ENCODE measurements at places on chromosomes 5 and 9.

- peak overlapping the region; percentile 41 for H3K4me3 ChIP-seq
- no peaks in the 10 kb centered on the region for H3K36me3 ChIP-seq
- peaks cover 23% of the 10 kb centered on the region for H3K4me1 ChIP-seq
- peak; percentile 38 for DNase-seq
Observed at GRCh38 chr5:80754900-80755299, 100.1 kb upstream of the DHFR start.

- no peak overlapping the region for H3K4me3 ChIP-seq
- H3K36me3 ChIP-seq: no peaks in the 10 kb centered on the region
- no peaks in the 10 kb centered on the region for H3K27me3 ChIP-seq
Observed at GRCh38 chr9:88694625-88695024, 159.6 kb downstream of the NXNL2 start.

GRCh38 chr5:53814819-53815218, 254.4 kb downstream of the NDUFS4 start:
- H3K27me3 ChIP-seq: no peaks in the 10 kb centered on the region
- no peaks in the 10 kb centered on the region for H3K36me3 ChIP-seq
- no peak overlapping the region for H3K4me3 ChIP-seq
- no peak overlapping the region for H3K27ac ChIP-seq

DNA sequence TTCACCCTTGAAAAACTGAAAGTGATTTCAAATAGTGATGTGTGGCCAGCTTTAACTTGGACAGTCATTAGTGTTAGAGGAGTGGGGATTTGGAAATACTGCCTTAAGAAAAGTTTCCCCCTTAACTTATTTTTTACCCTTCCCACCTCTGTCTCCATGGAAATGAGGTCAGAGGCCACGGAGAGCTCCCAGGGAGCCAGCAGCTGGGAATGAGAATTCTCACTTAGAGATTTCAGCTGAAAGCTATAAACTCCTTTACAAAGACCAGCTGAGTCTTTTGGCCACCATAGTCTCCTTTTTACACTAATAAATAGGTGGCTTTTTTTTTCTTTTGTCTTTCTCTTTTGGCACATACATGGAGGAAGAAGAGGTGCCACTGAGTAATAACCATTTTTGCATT, 45.7 kb upstream of the PIK3R1 start:
- no peaks in the 10 kb centered on the region for H3K4me1 ChIP-seq
- no peak for DNase-seq
- H3K27ac ChIP-seq: no peak overlapping the region
- no peaks in the 10 kb centered on the region for H3K27me3 ChIP-seq

- no peaks in the 10 kb centered on the region for H3K36me3 ChIP-seq
- DNase-seq: no peak
- no peak overlapping the region for H3K4me3 ChIP-seq
- H3K27ac ChIP-seq: no peak overlapping the region
- H3K27me3 ChIP-seq: no peaks in the 10 kb centered on the region
Observed at GRCh38 chr5:137808503-137809135, 54.5 kb upstream of the HNRNPA0 start.

DNA sequence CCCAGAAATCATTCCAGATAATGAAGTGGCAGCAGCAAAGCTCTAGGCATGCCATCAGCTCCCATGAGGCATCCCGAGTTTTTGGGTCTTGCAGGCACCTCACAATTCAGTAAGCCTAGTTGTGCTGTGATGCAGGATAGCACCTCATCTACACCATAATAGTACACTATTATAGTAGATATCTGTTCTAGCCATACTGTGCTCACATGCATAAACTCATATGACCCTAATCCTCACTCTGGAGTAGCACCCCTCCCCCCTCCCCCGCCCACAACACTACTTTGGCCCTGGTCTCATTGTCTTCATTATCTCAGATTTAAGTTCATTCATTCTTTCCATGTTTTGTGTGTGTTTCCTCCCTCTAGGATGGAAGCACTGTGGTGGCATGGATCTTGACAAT, 102.5 kb upstream of the PITX1 start:
- no peaks in the 10 kb centered on the region for H3K4me1 ChIP-seq
- H3K27ac ChIP-seq: no peak overlapping the region
- DNase-seq: no peak
- no peaks in the 10 kb centered on the region for H3K36me3 ChIP-seq
- H3K4me3 ChIP-seq: no peak overlapping the region

DNA sequence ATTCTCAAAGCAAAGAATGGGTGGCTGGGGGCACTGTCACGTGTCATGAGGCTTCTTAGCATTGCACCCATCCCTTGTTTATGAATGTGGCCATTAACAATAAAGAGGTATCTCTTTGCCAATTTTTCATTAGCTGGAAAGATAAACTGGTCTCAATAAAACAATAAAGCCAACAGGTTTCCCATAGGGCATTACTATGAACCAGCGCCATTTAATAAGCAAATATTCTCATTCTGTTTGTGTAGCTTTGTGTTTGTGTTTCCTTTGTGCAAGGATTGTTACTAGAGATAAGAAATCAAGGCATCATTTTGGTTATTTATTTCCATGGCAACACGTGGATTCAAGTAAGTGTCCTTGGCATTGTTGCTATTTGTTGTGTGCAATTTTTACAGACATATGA, 37.6 kb upstream of the CAST start:
- DNase-seq: no peak
- H3K4me3 ChIP-seq: no peak overlapping the region
- no peaks in the 10 kb centered on the region for H3K27me3 ChIP-seq
- no peaks in the 10 kb centered on the region for H3K36me3 ChIP-seq
- peaks cover 11% of the 10 kb centered on the region for H3K4me1 ChIP-seq
